Endothelial cell (in vitro differentiated cells): ENCODE measurements at places on chromosomes 11 and 22.

DNA sequence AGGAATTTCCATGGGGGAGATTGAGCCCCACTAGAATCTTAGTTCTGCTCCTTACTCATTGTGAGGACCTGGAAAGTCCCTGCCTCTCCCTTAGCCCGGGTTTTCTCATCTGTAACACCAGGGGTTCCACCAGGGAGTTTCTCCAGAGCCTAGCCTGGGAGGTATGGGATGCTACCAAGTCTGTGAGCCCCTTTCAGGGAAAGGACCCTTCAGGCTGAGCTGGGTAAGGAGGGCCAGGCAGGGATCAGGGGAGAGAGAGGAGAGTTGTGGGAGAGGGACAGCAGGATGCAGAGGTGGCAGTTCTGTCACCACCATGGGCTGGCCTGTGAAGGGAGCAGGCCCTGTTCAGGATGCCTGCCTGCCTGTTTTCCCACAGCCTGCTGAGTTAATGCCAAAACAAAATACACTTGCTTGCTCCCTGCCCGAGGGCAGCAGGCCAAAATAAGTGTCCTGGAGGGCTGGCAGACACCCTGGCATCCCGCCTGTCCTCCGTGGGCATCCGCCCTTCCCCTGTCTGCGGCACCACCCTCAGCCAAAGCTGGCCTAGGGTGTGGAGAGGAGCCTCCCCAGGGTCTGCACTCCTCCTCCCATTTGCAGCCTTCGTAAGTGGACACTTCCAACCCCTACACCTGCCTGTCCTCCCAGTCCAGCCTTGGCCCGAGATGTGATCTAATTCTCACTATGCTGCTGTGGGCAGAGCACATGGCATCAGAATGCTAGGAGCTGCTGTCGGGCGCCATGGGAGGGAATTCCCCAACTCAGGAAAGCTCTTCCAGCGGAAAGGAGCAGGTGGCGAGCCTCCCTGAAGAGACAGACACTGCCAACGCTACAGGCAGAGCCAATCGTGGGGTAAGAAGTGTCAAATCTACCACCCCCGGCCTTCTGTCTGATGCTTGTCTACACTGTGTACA is 5.9 kb upstream of the FCHSD2 start:
- DNase-seq, result no peak

DNA sequence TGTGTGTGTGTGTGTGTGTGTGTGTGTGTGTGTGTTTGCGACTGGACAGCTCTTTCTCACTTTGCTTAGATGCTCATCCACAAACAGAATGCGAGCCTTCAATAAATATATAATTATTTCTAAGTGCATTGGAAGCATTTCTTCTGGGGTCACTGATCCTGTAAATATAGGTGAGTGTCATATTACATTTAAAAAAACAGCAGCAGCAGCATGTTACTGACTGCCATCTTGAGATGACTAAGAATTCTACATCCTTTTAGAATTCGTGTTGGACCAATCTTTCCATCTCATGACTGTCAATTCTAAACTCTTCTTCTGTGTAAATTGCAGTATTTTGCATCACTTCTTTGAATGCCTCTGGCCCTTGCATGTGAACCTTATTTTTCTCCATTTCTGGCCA is 238.0 kb upstream of the DDI1 start:
- DNase-seq, result no peak

DNA sequence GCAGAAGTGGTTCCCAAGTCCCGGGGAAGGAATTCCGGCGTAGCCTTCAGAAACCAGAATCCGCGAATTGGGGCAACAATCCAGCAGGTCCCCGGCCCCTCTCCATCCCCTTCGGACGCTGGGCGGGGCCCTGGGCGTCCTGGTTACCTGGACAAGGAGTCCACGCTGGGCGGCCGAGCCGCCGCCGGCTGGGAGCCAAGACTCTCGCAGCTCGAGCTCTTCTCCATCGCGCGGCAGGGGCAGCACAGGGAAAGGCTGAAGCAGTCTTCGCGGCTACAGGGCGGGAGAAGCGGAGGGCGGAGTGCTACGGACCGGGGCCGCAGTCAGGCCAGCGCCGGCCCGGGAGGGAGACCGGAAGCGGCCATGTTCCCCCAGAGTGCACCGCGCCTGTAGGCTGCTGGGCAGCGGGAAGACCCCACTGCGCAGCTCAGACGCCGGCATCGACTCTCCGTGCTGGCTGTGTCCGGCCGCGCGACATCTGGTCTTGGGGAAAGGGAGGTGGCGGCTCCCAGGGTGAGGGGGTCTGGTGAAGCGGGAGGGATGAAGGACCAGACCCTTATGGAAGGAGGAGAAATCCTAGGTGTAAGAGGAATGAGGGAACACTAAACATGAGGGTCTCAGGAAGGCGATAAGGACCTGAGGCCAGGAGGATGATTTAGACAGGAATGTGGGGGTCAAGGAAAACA is at the start of gene MTMR2:
Gene MTMR2, minus strand, starts transcription at position 380 of the 686 bp plus-strand sequence. Its CDS starts 153 bp downstream, at position 227.
- peak; percentile 84 for DNase-seq

DNA sequence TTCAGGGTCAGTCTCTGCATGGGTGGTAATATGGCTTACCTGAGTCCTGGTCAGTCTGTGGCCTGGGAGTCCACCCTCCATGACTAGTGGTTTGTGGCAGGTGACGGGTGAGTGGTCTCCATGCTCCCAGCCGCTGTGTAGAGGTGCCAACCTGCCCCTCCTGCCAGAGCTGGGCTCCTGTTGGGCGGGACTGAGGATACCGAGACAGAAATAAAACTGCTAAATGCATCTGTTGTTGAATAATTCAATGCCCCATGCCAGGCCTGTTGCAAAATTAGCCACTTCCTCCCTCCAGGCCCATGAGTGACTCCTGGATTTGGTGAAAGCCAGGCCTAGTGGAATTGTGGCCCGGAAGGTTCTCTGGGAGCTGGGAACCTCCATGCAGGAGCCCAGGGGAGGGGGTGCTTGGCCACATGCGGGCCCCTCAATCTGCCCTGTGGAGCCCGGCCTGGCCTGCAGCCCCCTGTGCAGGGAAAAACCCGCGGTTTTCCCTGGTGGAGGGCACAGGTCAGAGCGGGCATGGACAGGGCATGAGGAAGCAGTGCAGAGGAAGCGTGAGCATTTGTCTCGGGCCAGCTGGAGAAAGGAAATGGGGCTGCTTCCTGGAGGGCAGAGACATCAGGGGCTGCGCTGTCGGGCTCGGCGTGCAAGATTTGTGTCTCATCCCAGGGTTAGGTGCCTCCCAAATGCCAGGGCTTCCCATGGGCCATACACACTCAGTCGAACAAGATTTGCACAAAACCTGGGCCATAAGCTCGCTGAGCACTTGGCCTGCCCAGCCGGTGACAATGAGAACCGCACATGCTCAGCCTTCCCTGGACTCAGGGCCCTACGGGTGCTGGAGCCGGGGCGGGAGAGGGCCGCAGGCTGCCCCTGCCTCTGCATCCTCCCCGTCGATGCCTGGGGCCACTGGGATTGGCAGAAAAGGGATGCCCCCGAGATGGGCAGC is 66.9 kb downstream of the KCNQ1 start:
- DNase-seq, result no peak

DNA sequence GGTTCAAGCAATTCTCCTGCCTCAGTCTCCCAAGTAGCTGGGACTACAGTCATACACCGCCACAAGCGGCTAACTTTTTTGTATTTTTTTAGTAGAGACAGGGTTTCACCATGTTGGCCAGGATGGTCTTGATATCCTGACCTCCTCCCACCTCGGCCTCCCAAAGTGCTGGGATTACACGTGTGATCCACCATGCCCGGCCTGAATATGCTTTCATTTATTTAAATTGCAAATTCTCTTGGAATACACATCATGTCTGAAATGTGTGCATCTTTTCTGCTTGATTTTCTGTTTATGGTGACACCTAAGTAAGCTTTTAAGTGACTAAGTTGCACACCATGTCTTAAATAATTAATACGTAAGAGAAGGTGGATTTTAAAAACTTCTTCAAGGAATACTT is 31.7 kb downstream of the IZUMO1R start:
- DNase-seq, result no peak
